Inflammatory macrophage treated with lipopolysaccharide for 1 hour (primary cell): ENCODE measurements at places on chromosomes 5 and 9.
A peak's percentile ranks its signal among the peaks of the same experiment; 100 is the strongest.

DNA sequence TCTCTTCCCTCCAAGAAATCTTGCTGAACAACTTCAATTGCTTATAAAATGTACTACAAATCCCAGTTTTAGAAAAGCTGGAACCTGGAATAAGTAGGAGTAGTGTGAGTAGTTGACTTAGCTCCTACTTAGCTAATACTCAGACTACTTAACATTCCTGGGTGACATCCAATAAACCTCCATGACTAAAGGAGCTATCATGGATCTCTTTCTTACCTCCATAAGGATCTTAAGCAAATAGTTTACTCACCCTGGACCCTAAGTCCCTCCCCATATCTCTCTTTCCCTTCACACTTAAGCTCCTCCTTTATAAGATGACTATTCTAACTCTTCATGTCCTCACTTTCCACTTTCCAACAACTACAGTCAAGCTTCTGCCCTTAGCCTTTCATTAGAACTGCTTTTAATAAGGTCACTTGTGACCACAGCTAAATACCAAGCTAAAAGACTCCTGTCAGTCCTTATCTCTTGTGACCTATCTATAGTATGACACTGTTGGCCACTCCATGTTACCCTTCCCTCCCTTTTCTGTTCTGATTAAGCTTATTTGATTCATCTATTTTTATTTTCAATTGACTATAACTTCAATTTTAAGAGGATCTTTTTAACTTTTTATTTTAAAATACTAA lies 194.9 kb downstream of the RFX3 start:
- DNase-seq, result no peak

- DNase-seq, result peak; percentile 34
These were observed 15.8 kb downstream of the EXOC3 start for GRCh38 chr5:458547-459353.

DNA sequence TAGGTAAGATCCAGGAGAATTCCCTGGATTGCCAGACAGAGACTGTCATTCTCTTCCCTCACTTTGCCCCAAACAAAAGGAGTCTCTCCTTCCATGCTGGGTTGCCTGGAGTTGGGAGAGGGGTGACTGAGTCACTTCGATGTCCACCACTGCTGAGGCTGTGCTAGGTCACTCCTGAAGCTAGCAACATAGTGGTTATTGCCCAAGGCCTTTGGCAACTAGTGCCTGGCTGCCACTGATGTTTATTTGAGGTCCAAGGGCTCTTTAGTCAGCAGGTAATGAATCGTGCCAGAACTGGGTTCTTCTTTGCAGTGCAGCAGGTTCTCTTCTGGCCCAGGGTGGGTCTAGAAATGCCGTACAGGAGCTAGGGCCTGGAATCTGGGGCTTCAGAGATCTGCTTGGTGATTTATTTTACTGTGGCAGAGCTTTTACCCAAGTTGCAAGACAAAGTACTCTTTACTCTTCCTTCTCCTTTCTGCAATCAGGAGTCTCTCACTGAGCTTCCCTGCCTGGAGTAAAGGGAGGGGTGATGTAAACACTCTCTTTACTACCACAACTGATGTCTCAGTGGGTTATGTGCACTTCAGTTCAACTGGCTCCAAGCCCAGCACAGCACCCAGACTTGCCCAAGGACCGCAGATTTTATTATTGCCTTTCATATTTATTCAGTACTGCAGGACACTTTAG lies 155.7 kb upstream of the SH3GL2 start:
- no peak for DNase-seq

- DNase-seq, result no peak
These were observed 63.0 kb upstream of the GNA14 start for GRCh38 chr9:77710965-77711648.

DNA sequence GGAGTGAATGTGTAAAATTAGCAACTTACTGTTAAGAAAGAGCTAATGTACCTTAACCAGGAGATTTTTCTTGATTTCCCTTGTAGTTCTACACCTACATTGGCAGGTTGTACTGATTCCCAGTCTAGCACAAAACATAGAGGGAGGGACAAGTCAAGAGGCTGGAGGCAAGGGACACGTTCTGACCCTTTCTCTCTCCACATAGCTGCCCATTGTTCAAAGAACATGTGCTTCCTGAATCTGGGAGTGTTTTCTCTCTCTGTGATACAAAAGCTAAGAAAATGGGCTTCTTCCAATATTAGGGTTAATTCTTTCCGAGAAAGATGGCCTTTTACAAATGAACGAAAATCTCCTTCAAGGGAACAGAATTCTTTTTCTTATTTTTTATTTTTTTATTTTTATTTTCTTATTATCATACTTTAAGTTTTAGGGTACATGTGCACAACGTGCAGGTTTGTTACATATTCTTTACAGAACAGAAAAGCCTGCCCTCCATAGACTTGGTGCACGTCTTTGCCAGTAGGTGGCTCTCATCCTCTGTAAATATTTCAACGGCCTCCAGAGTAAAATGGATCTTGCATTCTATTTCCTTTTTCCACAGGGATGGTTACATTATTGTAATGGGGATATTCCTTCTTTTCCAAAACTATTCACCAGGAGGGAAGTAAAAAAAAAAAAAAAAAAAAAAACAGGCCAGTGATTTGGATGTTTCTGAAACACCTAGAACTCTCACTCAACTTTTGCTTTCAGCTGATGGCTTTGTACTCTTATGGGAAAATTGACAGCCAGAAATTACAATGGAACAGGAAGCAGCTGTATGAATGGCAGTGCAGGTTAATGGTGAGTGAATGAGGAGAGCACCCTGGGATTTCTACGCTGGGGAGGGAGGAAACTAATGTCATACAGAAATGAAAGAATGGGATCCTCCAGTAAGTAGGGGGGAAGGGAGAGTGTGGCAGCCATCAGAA lies 13.1 kb upstream of the IFNA5 start:
- DNase-seq, result peak; percentile 31

GRCh38 chr5:14173377-14174229 lies 30.5 kb downstream of the TRIO start:
- DNase-seq, result no peak

DNA sequence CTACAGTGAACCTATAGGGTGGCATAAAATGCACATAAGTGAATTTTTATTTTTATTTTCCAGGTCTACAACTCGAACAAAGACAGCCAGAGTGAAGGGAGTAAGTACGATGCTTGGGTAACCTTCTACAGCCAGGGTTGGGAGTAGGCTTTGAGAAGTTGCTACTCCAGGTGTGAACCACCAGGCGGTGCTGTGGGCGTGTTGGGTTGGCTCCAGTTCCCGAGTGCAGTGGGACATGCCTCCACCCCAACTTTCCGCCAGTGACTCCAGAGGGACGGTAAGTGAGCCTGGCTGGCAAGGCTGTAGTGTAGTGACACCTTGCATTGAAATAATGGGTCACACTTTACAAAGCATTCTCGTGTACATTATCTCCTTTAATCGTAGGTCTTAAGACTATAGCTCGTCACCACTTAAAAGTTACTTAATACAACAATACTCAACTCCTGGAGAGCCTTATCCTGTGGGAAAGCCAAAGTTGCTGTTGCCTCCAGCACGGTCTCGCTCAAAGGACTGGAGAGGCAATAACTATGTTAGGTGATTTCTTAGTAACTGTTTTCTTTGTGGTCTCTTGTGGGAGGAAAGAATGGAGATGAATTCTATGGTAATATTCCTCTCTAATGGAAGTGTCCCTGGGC lies 244.0 kb downstream of the ARHGAP26 start:
- no peak for DNase-seq

GRCh38 chr5:109689740-109690241 lies at the start of gene MAN2A1:
Gene MAN2A1 (plus strand): TSS chr5:109689927. CDS start chr5:109690418, 491 bp downstream.
- peak; percentile 39 for DNase-seq

- DNase-seq, result peak; percentile 53
These were observed 10.3 kb downstream of the OCLN start for GRCh38 chr5:69502767-69503488.

GRCh38 chr9:73162987-73163768 lies 11.5 kb downstream of the ANXA1 start:
- DNase-seq, result no peak

GRCh38 chr9:135736272-135736978 lies 34.4 kb downstream of the KCNT1 start:
- no peak for DNase-seq
